ENCODE measurements at places on chromosomes 16 and 17. TPM values are rescaled to one million over a fixed set of nuclear protein-coding genes. Genes with fewer than 3 reads are reported as not detected.

The UTS2R gene
- polyA plus RNA-seq = not detected

The ACSM2A gene
- 0.07 TPM for polyA plus RNA-seq

The FSCN2 gene
- not detected for polyA plus RNA-seq

The PGAP6 gene
- polyA plus RNA-seq = 63.2 TPM

The CDRT15 gene
- not detected for polyA plus RNA-seq

The KRTAP2-3 gene
- polyA plus RNA-seq = not detected

The ZNF830 gene
- 11.5 TPM for polyA plus RNA-seq

The TP53TG3F gene
- polyA plus RNA-seq = not detected

The NUDT16L1 gene
- polyA plus RNA-seq = 73.1 TPM

The LGALS9 gene
- 31.0 TPM for polyA plus RNA-seq

The MYH4 gene
- polyA plus RNA-seq = 0.01 TPM

The KRTAP3-2 gene
- polyA plus RNA-seq = not detected

The ELOB gene
- polyA plus RNA-seq = 166 TPM

The GGT6 gene
- 63.9 TPM for polyA plus RNA-seq

The CACNA1G gene
- polyA plus RNA-seq = not detected

The CDC27 gene
- 13.9 TPM for polyA plus RNA-seq

The CES4A gene
- polyA plus RNA-seq = 26.3 TPM

The CSH2 gene
- polyA plus RNA-seq = not detected
